MV-4-11 (cell line): ENCODE measurements at places on chromosomes 2 and 18.

GRCh38 chr2:157761520-157761919 is 114.6 kb downstream of the ACVR1 start:
- DNase-seq = no peak

GRCh38 chr18:74522635-74523548 is 11.4 kb upstream of the CNDP1 start:
- peak; percentile 29 for DNase-seq

- DNase-seq = no peak
These were observed 39.4 kb downstream of the DDX18 start for GRCh38 chr2:117853873-117854272.

- no peak for DNase-seq
These were observed 31.4 kb upstream of the PHLPP1 start for GRCh38 chr18:62683935-62684334.

DNA sequence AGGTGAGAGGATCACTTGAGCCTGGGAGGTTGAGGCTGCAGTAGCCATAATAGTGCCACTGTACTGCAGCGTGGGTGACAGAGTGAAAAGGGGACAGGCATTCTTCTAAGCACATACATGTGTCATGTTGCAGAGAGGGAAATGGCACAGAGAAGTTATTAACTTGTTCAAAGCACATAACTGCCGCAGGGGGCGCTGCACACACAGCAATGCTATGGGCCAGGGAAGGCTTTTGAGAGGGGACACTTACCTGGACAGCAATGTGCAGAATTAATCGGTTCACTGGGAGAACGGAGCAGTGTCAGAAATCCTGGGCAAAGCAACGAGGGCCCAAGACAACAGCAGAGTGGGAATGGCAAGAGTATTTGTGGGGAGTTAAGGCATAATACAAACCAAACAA is 2.4 kb downstream of the SCYGR8 start:
- DNase-seq = no peak

GRCh38 chr18:61574665-61575064 is 241.4 kb downstream of the CDH20 start:
- no peak for DNase-seq
